ENCODE measurements at places on chromosomes 12 and 14. TPM values are rescaled to one million over a fixed set of nuclear protein-coding genes. Genes with fewer than 3 reads are reported as not detected.

The KRT83 gene
- total RNA-seq: not detected

The CLEC2A gene
- not detected for total RNA-seq

The B4GALNT3 gene
- 49.6 TPM for total RNA-seq

The E2F7 gene
- total RNA-seq: 0.07 TPM

The ARMH4 gene
- total RNA-seq: 8.4 TPM

The SYT1 gene
- total RNA-seq: 0.17 TPM

The CCDC184 gene
- 1.1 TPM for total RNA-seq

The WNT1 gene
- not detected for total RNA-seq

The TAS2R31 gene
- total RNA-seq: 0.67 TPM

The CCDC198 gene
- total RNA-seq: not detected

The KLRD1 gene
- 1.5 TPM for total RNA-seq

The ZFHX2 gene
- total RNA-seq: 1.0 TPM

The CISTR gene
- total RNA-seq: 2.4 TPM

The MYF5 gene
- not detected for total RNA-seq

DNA sequence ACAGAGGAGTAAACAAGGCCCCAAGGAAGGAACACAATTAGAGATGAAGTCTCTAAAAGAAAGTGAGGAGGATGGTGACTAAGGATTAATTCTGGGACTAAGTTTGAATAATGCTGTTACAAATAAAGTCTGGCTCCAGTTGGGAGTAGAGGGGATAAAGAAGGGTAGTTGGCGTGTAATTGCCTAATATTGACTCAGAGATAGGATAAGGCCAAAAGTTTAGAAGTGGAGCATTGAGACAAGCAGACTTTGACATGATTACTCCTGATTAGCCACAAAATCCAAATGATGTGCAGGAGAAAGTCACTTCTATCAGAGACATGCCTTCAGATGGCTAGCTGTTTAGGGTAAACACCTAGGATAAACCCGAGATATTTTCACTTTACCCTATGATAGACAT, 108.4 kb downstream of the PLCZ1 start:
- no peak for DNase-seq

DNA sequence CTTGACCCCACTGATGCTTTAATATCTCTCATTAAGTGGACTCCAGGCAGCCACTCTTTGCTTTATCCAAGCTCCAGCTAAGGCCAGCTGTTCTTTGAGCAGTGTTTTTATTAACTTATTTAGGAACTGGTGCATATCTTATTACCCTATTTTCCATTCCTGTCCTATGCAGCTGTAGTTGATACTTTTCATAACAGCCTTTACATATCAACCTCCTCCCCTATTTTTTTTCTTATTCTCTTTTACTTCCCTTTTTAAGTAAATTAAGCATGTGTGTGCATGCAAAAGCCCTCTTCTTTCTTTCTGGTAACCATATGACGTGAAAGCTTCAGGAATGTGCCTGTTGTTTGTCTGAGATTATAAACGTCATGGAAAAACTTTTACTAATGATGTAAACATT, 121.2 kb downstream of the PTPRQ start:
- no peak for DNase-seq

DNA sequence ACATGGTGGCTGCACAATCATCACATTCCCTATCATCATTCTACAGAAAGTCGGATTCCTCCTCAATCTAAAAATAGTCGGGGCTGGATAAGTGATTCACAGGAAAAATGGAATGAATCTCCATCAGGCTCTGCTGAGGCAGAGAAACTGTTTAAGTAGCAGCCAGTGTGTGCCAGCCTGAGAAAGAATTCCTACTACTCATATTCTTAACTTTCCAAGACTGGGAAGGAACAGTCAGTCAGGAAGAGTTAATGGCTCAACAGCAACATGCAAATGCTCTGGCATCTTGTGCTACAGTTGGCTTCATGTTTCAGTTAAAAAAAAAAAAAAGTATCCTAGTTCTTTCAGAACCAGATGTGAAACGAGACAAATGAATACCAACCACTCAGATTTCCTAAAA, 187.0 kb downstream of the GRIP1 start:
- no peak for DNase-seq

DNA sequence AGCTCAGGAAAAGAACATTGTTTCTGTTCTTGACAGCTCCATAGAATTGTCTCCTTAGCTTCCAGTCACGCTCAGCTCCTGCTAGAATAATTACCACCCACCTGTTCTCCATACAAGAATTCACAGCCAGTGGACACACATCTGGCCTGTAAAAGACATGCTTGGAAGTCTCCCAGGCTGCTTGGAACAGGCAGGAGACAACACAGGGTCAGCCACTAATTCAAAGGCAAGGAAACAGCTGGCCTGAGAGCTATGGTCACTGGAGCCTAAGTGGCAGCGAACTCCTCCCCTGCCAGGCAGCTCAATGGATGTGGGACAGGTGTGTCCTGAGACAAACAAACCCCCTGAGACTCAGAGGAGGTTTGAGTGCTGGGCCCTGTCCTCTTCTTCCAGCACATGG, 22.9 kb upstream of the LTBP2 start:
- peak; percentile 46 for DNase-seq

DNA sequence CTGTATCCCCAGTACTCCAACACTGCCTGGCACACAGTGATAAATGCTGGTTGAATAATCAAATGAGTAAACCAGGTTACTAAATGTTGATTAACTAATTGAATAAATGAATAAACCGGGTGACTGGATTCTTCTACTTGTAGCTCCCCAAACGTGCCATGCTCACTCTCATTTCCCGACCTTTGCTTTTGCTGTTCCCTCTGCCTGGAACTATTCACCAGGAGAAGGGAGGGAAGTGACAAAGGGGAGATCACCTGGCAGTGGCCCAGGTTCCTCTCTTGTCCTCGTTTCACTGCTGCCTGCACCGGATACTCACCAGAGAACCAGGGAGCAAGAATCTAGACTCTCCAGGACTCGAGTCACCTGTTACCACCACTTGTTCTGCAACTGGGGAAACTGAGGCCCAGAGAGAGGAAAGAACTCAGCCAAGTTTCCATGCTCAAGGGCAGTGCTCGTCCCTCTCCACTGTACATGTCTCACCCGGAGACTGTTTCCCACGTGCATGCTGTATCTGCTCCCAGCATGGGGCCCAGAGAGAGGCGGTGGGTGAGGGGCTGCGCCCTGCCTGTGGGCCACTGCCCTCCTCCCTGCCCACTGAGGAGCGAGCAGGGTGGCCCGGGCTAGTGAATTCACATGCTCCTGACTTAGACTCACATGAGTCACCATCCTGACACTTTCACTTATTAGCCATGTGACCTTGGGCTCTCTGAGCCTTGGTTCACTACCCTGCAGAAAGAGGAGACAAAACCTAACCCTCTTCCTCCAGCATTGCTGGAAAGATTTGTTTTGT, 17.7 kb upstream of the POP5 start:
- DNase-seq: no peak

DNA sequence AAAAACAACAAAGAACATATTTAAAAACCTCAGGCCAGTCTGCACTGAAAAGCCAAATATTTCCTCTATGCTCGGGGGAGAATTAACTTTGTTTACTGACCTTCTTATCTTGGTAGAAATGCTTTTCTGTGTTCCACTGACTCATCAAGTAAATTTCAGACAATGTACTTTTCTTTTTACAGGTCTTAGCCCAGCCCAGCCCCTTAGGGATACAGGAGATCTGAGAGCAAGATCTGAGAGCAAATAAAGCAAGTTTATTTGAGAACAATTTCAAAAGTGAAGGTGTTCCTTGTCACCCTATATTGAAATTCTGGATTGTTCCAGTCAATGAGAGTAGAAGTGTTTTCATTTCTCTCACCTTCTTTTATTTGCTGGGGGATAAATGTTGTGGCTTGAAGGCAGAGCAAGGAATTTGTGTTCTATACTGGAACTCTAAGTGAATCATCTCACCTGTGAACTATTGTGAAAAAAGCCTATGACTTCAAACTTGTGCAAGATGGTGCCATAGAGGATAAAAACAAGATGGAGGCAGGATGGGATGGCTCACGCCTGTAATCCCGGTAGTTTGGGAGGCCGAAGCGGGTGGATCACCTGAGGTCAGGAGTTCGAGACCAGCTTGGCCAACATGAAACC, 7.9 kb upstream of the GPRC5A start:
- DNase-seq: no peak

DNA sequence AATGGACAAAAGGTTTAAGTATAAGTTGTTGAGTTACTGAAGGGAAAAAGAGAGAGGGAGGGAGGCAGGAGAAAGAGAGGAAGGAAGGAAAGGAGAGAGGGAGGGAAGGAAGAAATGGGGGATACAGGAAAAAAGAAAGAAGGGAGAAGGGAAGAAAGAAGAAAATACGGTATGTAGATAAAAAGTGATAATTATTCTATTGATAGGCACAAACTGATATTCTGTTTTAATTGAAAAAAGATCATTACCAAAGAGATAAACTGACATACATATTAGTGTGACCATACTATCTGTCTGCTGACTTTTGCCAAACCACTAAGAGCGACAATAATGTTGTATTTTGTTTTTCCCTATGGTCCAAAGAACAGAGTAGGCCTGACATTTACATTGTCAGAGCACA, 154.5 kb downstream of the LRFN5 start:
- DNase-seq: no peak

GRCh38 chr12:77060136-77060882, 5.1 kb downstream of the E2F7 start:
- DNase-seq: no peak

GRCh38 chr14:78576437-78577166, 406.4 kb downstream of the NRXN3 start:
- no peak for DNase-seq

GRCh38 chr12:125983094-125983783, 918.0 kb downstream of the AACS start:
- DNase-seq: peak; percentile 26

- DNase-seq: no peak
Measured at GRCh38 chr12:3820122-3820521, 53.1 kb downstream of the PARP11 start.

DNA sequence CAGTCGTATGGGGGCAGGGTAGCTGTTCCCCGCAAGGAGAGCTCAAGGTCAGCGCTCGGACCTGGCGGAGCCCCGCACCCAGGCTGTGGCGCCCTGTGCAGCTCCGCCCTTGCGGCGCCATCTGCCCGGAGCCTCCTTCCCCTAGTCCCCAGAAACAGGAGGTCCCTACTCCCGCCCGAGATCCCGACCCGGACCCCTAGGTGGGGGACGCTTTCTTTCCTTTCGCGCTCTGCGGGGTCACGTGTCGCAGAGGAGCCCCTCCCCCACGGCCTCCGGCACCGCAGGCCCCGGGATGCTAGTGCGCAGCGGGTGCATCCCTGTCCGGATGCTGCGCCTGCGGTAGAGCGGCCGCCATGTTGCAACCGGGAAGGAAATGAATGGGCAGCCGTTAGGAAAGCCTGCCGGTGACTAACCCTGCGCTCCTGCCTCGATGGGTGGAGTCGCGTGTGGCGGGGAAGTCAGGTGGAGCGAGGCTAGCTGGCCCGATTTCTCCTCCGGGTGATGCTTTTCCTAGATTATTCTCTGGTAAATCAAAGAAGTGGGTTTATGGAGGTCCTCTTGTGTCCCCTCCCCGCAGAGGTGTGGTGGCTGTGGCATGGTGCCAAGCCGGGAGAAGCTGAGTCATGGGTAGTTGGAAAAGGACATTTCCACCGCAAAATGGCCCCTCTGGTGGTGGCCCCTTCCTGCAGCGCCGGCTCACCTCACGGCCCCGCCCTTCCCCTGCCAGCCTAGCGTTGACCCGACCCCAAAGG, 804 bp downstream of the GAPDH start:
- DNase-seq: peak; percentile 84

- no peak for DNase-seq
Measured at GRCh38 chr14:86756521-86757190, 1226.7 kb downstream of the FLRT2 start.

- no peak for DNase-seq
Measured at GRCh38 chr12:26809611-26810285, 23.2 kb downstream of the ITPR2 start.

DNA sequence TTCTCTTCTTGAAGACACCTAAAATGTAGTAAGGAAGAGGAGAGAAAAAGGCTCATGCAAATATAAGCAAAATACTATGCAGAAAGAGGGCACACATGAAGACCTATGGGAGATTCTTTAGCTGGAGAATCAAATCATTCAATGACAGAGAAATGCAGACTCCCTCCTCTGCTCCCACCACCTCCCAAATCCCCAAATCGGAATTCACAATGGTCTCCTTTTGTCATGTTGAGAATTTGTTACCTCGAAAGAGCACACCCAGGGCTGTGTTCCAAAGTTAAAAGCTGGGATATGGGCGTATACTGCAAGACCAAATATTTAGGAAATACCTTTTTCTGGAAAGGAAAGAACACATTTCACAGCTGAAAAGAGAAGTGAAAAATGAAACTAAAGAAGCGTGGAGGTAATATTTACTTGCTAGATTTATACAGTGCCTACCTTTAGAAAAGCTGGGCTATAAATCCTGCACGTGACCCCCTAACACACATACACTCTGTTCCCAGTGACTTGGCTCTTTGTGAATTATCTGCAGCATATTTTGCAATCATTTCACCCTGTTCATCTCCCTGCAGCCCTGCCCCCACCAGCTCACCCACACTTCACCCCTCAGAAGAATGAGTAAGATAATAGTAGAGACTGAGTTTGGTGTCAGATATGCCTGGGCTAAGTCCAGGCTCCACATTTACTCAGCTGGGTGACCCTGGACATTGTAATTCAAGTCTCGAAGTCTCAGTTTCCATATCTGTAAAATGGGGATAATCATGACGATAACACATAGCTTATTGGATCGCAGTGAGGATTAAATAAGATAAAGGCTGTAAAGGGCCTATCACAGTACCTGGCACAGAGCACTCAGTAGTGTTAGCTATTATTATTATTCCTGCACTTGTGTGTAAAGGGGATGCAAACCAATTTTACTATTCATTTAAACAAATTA, 2.9 kb upstream of the CACNA1C start:
- no peak for DNase-seq

DNA sequence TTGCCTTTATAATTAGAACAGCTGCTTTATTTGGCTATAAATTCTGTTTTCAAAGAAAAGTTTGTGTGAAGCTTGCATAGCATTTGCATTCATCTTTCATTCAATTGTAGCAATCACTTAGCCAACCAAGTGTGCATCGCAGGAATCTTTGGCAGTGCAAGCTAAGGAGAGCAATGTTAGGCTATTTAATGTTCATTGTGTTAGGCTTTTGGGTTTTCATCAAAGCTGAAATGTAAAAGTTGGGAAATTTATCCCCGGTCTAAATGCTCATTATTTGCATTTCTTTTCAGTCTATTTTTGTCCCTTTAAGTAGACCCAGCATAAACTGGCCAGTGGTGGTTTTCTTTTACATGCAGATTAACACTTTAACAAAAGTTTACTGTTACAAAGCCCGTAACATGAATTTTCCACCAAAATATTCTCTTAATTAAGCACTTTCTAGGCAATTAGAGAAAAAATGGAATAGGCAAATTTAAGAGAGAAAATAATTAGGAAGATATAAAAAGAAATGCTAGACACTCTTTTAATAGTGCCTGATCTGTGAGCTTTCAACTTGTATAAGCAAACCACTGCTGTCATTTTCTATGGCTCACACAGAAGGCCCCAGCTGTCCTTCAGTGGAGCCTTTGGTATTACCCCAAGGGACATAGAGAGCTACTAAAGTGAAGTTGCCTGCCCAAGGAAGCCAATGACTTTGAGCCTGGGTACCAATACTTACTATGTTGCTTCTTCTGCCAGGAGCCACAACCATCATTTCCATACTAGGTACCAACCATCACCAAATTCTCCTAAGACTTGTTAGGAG, 898.9 kb upstream of the SEL1L start:
- DNase-seq: no peak

GRCh38 chr14:63960926-63961567, 108.2 kb downstream of the SYNE2 start:
- DNase-seq: no peak
